ENCODE measurements at places on chromosomes 2 and 18.

- DNase-seq, result peak; percentile 12
These were observed 31.4 kb upstream of the TMEM177 start for GRCh38 chr2:119647440-119648169.

DNA sequence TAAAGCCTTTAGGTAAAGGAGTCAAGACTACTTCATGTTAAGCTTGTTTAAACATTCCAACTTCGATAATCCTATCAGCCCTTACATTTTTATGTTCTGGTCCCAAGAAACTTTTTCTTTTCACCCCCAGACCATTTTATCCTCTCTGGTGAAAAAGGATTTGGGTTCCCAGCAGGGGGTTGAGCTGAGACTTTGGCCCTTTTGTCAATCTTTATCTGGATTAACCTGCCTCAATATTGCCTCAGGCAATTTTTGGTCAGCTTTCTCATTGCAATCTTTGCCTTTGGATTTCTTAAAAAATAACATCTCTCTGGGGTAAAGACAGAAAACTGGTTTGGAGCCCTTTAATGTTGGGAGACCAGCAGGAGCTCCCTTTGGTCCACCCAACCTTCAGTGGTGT is 33.9 kb upstream of the CSRNP3 start:
- DNase-seq, result no peak

- DNase-seq, result no peak
These were observed 786.0 kb upstream of the ZEB2 start for GRCh38 chr2:145305889-145306288.

- no peak for DNase-seq
These were observed 6.7 kb downstream of the CACNB4 start for GRCh38 chr2:152092095-152092494.

DNA sequence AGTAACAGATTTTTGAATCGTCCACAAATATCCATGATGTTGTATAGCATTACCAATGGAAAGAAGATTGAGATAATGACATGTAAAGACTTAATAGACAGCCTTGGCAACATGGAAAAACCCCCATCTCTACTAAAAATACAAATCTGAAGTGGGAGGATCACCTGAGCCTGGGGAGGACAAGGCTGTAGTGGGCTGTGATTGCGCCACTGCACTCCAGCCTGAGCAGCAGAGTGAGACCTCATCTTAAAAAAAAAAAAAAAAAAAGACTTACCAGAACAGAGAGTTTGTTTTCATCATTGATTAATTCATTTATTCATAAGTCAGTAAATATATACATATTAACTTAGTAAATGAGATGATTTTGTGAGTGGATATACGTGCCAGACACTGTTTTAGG is 7.0 kb upstream of the OSBPL1A start:
- DNase-seq, result no peak

- no peak for DNase-seq
These were observed at the start of gene ACADL for GRCh38 chr2:210224941-210225672. Gene ACADL, minus strand, starts transcription at chr2:210225447. Its CDS starts 184 bp downstream, at chr2:210225263.

GRCh38 chr2:101256316-101256715 is 3.6 kb downstream of the CNOT11 start:
- DNase-seq, result no peak

DNA sequence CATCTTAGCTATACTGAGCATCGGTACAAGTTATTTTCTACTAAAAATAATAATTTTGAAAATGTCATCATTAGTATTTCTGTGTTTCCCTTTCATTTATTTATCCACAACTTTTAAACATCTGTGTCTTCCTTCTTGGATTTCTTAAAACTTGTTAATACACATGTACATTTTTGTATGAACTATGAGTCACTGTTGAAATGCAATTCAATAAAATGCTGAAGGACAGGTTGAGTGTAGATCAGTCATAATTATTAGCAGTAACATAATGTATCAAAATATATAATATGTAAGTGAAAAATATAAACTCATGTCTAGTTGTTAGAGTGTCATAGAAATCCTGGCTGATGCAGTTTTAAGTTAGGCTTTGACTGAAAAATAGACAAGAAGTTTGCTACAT is 115.9 kb downstream of the MEIS1 start:
- no peak for DNase-seq

- no peak for DNase-seq
These were observed 369.4 kb upstream of the CYRIA start for GRCh38 chr2:17035010-17035409.

DNA sequence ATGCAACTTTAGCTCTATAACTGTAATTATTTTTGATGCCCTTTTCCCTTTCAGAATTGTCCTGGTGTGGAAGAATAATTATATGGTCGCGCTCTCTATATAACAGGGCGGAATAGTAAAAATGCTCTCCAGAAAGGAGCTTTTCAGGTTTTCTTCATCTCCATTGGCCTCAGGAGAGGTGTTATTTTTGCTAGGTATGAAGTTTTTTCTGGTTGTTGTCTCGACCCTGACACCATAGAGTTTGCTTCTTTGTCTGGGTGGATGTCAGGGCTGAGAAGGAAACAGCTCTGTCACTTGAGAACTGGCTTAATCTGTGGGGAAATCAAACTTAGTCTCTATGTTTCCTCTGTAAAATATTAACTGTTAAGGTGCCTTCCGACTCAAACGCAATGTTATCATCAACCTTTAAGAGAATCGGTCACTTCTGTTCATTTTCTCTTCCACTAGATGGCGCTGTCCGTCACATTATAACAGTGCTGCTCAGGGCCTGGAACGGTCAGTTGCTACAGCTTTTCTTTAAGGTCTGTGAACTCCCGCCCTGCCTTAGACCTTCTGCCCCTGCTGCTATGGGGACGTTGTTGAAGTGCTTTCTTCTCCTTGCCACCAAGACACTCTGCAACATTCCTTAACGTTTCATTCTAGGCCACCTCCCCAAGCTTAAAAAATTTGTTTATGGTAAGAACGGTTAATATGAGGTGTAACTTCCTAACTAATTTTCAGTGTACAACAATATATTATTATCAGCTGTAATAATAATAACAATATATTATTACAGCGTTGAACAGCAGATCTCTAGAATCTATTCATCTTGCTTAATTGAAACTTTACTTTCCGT is 23.8 kb upstream of the SERPINB12 start:
- DNase-seq, result peak; percentile 49

DNA sequence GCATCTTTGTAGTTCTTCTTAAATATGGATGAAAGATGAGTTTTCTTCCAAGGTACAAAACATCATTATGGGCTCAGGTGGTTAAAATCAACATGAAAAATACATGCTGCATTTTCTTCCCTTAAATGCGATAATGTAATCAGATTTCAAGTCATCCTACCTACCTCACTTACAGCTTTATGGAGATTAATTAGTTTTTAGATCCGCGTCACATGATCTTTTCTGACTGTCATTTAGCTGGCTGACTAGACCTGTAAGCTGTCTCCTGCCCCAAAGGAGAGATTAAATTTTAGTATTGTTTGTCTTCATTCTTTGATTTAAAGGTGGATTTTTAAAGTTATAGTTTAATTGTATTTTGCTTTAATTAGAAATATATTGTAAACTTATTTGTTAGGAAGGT is 678.0 kb upstream of the ZEB2 start:
- no peak for DNase-seq

DNA sequence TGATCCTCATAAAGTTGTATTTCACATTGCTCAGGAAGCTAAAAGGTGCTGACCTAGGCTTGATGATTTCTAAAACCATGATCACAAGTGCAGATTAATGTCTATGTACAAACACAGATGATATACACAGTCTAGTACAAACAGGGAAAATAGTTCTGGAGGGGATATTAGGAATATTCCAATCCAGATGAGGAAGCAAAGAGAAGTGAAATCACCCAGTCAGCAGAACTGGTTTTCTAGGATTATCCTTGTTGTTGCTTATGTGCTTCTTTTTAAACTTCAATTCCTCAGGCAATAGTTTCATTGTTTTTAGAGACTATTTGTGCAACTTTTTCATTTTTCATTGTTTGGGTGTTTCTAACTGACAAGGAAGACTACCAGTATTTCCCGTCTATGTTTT is 4.7 kb downstream of the IL1A start:
- DNase-seq, result no peak

- no peak for DNase-seq
These were observed 493.0 kb upstream of the ACVR2A start for GRCh38 chr2:147351784-147352183.

- DNase-seq, result no peak
These were observed 252.6 kb downstream of the RND3 start for GRCh38 chr2:150234787-150235446.

- no peak for DNase-seq
These were observed 182.0 kb downstream of the PRKCE start for GRCh38 chr2:45833301-45833967.

DNA sequence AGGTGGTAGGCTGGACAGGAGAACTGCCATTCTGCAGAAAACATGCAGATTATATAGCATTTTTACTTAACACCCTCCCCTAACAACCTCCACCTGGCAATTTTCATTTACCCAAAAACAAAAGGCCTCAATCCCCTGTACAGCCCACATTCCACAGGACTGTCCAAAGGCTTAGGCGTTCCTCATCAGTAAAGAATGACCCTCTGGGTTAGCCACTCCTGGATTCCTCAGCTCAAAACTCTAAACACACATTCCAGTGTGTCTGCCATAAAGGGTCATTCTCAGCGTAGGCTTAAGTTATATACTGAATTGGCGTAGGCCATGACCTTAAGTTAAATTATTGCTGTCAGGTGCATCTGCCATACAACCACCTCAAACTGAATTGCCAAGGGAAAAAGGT is 261.8 kb upstream of the CHAC2 start:
- DNase-seq, result no peak

DNA sequence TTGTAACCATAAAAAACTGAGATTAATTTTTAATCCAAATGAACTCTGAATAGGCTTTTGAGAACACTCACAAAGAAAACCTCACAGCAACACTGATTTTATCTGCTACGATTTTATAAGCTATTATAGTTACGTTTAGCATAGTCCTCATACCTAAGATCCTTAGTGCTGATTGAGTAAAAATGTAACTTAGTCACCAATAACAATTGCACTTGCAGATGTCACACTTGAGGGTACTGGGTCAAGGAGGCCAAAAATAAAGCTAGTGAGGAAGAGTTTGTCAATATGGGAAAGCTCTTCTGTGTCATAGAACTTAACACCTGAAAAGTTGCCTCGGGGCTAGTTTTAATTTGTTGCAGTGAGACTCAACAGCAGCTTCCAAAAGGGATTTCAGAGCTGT is 706.5 kb upstream of the FAM98A start:
- no peak for DNase-seq

DNA sequence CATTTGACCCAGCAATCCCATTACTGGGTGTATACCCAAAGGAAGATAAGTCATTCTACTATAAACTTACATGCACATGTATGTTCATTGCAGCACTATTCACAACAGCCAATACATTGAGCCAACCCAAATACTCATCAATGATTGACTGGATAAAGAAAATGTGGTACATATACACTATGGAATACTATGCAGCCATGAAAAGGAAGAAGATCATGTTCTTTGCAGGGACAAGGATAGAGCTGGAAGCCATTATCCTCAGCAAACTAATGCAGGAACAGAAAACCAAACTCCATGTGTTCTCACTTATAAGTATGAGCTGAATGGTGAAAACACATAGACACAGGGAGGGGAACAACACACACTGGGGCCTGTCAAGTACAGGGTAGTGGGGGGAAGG is 226.7 kb upstream of the HNMT start:
- no peak for DNase-seq

DNA sequence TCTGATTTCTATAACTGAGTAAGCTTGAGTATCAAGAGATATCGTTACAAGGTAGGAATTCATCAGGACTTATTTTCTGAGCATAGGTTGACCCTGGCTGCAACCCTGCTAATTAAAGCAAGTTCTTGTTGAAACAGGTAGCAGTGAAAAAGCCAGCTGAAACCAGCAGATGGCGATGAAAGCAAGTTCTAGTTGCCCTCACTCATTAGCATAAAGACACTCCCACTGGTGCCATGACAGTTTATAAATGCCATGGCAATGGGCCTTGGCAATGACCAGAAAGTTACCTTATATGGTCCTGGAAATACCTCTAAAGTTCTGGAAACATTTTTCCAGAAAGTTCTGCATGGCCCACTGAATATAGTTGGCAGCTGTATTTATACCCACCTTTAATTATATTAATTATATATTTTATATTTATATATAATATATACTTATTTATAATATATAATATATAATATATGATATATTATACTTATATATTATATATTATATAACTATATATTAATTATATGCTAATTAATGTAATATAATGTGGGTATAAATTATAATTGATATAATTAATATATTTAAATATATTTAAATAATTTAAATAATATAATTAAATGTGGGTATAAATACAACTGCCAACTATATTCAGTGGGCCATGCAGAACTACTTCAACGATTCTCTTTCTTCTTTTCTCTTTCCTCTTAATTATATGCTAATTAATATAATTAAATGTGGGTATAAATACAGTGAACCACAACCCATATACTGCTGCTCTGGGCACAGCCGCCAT is 188.0 kb downstream of the CDH7 start:
- no peak for DNase-seq

DNA sequence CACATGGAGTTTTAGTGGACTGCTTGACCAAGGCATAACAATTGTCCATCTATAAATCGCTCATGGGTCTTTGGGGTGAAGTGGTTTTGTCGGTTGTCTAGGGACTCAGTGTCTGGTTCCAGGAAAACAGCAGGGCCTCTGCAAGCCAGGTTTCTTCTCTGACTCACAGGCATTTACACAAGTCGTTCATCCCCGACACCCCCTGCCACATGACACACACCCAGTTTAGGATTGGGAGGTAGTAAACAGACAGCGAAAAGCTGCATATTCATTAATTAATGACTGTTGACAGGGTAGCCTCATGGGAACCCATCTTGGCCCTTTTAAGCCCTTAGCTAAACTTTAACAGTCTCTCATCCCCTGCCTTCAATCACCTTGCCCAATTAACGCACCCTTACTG is 194.8 kb upstream of the ACVR2A start:
- no peak for DNase-seq

GRCh38 chr18:32258558-32259204 is 68.8 kb downstream of the MEP1B start:
- DNase-seq, result no peak

DNA sequence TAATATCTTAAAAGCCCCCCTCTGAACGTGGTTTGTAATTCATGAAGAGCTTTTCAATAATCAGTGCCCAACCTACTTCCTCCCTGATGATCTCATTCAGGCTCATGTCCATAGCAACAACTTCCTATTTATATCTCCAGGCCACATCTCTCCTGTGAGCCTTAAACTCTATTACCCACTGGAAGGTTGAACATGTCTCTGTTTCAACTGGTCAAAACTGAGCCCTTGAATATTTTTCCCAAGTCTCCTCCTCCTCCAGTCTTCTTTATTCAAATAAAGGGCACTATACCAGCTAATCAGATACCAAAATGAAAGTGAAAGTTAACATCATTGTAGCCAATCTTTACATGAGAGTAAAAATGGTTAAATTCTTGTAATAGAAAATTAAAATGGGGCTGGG is 63.7 kb upstream of the ITGA4 start:
- no peak for DNase-seq

GRCh38 chr2:120474486-120474885 is 128.6 kb downstream of the INHBB start:
- no peak for DNase-seq

Measured in GM18507 (cell line).